IPS-NIHi11 (cell line): ENCODE measurements at places on chromosomes 16 and 17.
A peak's percentile ranks its signal among the peaks of the same experiment; 100 is the strongest.

DNA sequence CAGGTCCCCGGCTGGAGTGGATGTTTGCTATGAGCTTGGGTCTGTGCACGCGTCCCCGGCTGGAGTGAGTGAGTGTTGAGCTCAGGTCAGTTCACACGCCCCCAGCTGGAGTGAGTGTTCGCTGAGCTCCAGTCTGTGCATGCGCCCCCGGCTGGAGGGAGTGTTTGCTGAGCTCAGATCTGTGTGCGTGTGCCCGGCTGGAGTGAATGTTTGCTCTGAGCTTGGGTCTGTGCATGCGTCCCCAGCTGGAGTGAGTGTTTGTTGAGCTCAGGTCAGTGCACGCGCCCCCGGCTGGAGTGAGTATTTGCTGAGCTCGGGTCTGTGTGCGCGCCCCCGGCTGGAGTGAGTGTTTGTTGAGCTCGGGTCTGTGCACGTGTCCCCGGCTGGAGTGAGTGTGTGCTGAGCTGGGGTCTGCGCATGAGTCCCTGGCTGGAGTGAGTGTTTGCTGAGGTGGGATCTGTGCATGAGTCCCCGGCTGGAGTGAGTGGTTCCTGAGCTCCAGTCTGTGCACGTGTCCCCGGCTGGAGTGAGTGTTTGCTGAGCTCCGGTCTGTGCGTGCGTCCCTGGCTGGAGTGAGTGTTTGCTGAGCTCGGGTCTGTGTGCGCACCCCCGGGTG is 284.2 kb downstream of the SNX29 start:
- DNase-seq: peak; percentile 38

DNA sequence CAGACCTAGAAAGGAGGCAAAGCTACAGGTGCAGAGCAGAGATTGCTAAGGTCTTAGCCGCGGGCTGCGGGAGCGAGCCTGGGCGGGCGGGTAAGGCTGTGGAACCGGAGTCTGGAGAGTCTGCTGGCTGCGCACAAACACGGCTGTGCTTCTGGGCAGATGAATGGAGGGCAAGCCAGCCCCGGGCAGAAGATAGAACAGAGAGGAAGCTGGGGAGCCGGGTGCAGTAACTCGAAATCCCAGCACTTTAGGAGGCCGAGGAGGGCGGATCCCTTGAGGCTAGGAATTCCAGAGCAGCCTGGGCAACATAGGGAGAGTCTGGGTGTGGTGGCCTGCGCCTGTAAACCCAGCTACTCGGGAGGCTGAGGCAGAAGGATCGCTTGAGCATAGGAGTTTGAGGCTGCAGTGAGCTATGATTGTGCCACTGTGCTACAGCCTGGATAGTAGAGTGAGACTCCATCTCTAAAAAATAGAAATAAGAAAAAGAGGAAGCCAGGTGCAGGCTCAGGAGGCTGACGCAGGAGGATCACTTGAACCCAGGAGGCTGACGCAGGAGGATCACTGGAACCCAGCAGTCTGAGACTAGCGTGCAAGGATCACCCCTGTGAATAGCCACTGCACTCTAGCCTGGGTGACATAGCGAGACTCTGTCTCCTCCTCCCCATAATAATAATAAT is 56.3 kb downstream of the PITPNC1 start:
- no peak for DNase-seq

- no peak for DNase-seq
These were observed 579.2 kb upstream of the PSMD7 start for GRCh38 chr16:73717266-73717974.

DNA sequence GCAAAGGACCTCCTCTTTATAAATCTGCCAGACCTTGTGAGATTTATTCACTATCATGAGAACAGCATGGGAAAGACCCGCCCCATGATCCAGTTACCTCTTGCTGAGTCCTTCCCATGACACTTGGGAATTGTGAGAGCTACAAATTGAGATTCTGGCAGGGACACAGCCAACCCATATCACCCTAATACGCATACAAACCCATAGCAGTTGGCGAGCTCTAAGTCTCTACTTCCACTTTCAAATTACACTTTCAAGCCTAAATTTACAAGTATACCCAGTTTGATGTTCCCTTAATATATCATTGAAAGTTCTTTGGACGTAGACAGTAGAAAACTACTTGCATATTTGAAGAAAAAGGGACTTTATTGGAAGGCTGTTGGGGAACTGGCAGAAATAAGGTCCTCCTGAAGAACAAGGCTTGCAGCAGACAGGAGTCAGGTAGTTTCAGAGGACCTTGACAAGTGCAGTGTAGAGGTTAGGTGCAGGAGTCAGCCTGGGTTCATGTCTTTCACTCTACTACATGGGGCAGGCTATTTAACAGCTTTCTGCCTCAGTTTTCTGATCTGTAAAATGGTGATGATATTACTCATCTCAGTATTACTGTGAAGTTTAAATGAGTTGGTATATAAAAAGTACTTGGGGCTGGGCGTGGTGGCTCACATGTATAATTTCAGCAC is 107.9 kb upstream of the EEF2KMT start:
- DNase-seq: no peak

GRCh38 chr16:5865236-5865635 is 767.6 kb upstream of the EEF2KMT start:
- no peak for DNase-seq

- DNase-seq: no peak
These were observed 4.1 kb upstream of the TNFRSF13B start for GRCh38 chr17:16975744-16976625.

DNA sequence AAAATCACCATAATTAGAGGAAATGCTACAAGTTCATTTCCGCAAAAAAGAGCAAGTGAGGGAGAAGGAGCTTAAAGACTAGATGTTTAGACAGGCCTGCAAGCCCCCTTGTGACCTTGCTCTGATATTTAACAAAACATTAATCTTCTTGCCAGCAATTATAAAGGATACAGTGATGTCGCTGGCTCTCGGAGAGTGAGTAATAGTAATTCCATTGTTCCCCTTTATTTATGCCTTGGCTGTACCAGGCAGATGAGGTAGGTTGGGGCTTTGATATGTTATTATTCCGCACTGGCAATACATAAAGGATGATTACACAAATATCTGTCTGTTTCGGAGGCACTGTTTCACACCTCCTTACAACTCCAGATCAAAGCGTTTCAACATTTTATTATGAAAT is 204.8 kb upstream of the SALL1 start:
- no peak for DNase-seq

DNA sequence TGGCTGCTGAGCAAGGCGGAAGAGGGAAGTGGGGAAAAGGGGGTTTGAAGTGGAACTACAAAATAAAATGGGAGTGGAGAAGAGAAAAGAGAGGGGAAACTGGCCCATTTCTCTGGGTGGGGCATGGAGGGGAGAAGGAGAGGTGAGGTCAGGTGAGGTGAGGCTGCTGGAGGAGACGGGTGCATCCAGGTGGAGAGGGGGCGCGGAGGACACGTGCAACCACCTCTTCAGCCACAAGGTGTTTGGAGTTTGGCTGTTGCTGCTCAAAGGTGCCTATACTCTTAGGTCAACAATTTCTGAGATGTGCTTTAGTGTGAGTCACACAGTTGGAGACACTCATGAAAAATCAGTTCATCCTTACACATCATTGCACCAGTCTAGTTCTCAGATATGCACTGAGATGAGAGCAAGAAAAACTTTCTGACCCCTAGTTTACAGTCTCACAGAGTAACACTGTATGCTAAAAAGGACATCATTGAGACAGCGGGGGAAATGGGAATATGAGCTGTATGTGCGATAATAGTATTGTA is 4.8 kb downstream of the SLC6A4 start:
- DNase-seq: no peak

DNA sequence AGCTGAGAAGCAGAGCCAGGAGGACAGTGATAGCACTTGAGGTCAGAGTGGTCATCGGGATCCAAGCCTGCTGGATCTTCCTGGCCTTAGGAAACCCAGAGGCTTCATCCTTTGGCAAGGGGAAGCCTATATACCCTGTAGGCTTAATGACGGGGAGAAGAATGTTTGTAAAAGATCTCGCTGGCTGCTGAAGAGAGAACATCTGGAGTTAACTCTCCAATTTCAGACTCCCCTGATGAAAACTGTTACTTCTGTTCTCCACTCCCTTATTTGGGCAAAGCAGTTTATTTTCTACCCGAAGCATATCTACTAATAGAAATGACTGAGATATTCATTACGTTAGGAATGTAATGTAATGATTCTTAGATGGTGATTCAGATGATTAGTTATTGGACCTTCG is 487.0 kb downstream of the CDH13 start:
- DNase-seq: no peak

- peak; percentile 67 for DNase-seq
These were observed 22.2 kb upstream of the PEMT start for GRCh38 chr17:17613708-17614114.

DNA sequence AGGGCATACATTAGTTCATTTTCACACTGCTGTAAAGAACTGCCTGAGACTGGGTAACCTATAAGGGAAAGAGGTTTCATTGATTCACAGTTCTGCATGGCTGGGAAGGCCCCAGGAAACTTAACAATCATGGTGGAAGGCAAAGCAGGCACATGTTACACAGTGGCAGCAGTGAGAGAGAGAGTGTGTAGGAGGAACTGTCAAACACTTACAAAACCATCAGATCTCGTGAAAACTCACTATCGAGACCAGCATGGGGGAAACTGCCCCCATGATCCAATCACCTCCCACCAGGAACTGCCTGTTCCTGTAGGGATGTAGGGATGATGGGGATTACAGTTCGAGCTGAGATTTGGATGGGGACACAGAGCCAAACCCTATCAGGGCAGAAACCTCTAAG is 17.2 kb downstream of the NUBP1 start:
- DNase-seq: no peak

GRCh38 chr16:88596483-88596882 is 26.3 kb downstream of the ZC3H18 start:
- no peak for DNase-seq

- no peak for DNase-seq
These were observed 76.7 kb downstream of the SLC6A2 start for GRCh38 chr16:55732496-55732895.

GRCh38 chr17:39935909-39936308 is 8.4 kb downstream of the LRRC3C start:
- DNase-seq: no peak

DNA sequence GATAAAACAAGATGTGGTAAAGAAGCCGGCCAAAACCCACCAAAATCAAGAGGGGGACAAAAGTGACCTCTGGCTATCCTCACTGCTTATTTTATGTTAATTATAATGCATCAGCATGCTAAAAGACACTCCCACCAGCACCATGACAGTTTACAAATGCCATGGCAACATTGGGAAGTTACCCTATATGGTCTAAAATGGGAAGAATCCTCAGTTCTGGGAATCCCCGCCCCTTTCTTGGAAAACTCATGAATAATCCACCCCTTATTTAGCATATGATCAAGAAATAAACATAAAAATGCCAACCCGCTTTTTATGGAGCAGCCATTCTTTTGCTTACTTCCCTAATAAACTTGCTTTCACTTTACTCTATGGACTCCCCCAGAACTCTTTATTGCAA is 25.6 kb downstream of the CMTR2 start:
- DNase-seq: no peak

DNA sequence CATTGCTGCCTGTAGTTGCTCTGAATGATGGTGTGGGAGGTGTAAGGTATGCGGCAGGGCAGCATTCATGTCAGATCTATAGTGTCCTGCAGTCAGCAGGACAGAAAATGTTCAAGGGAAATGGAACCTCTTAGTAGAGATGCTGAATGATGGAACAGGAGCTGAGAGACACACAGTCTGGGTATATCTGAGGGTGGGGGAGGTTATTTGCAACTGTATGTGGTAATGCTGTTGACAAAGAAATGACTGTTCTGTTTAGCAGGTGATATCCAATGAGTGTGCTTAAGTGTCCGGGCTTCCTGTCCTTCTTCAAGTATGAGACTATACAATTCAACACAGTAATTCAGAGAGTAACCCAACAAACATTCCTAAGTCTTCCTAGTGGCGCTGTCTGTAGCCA is 46.6 kb downstream of the STH start:
- no peak for DNase-seq

DNA sequence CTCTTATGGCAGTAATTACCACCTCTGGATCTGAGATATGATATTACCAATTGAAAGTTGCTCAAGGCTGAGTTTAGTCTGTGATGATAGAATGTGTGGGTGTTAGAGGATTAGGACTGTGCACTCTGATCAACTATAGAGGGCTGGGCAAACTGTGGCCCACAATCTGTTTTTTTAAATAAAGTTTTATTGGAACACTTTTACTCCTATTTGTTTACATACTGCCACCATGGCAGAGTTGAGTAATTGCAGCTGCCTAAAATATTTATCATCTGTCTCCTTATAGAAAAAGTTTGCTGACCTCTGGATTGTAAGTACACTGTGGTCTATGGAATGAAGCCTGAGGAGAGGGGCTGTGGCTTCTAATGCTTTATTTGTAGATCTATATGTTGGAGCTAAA is 71.5 kb upstream of the N4BP1 start:
- DNase-seq: no peak

GRCh38 chr16:86975445-86975844 is 341.7 kb downstream of the C16orf95 start:
- DNase-seq: peak; percentile 84

DNA sequence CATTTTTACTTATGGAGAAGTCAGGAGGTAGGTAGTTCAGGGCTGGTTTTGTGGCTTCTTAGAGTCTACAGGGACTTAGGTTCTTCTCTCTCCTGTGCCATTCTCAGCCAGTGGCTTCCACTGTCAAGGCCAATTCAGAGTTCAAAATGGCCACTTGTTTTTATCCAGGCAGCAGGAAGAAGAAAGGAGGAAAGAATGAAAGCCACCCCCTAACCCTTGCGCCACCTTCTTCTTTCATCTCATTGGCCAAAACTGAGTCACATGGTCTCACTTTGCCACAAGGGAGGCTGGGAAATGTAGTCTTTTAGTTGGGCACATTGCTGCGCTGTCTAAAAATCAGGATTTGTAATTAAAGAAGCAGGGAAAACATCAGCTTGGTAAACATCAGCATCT is 60.8 kb upstream of the MED9 start:
- peak; percentile 84 for DNase-seq

DNA sequence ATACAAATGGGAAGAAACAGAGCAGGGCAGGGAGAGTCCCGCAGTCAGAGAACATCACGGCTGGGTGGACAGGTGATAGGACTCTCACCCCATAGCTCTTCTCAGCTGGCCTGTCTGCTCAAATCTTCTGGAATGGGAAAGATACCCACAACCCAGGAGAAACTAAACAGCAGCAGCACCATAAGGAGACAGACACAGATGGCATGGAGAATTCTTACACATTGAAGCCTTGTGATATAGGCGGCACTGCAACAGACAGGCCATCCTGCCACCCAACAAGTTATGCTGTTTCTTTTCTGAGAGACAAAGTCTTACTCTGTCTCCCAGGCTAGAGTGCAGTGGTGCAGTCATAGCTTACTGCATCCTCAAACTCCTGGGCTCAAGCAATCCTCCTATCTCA is 8.6 kb upstream of the ANKRD40CL start:
- no peak for DNase-seq

GRCh38 chr16:17368951-17369350 is 101.8 kb downstream of the XYLT1 start:
- no peak for DNase-seq

- peak; percentile 87 for DNase-seq
These were observed 20.5 kb downstream of the MGAT5B start for GRCh38 chr17:76888661-76889060.

- no peak for DNase-seq
These were observed 32.6 kb downstream of the KLHDC4 start for GRCh38 chr16:87733190-87733589.

- DNase-seq: no peak
These were observed 122.2 kb downstream of the CCDC182 start for GRCh38 chr17:57622683-57623433.
